NCI-H1930 (cell line): ENCODE measurements at places on chromosomes 5 and 9.

DNA sequence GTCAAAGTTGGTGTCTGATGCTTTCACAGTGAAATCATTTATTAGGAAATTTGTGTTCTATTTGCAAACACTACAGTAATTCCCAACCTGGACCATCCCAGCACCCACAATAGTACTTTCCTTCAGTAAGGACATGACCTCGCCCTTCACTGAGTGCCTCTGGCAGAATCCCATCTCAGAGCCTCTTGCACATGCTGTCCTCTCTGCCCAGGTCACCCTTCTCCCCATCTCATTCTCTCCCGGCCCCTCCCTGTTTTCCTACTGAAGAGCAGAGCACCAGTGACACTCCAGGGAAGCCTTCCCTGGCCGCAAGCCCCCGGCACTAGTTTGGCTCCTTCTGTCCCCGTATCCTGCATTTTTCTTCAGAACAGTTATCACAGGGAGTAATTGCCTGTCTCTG lies 220.4 kb downstream of the MAPKAP1 start:
- DNase-seq: no peak

DNA sequence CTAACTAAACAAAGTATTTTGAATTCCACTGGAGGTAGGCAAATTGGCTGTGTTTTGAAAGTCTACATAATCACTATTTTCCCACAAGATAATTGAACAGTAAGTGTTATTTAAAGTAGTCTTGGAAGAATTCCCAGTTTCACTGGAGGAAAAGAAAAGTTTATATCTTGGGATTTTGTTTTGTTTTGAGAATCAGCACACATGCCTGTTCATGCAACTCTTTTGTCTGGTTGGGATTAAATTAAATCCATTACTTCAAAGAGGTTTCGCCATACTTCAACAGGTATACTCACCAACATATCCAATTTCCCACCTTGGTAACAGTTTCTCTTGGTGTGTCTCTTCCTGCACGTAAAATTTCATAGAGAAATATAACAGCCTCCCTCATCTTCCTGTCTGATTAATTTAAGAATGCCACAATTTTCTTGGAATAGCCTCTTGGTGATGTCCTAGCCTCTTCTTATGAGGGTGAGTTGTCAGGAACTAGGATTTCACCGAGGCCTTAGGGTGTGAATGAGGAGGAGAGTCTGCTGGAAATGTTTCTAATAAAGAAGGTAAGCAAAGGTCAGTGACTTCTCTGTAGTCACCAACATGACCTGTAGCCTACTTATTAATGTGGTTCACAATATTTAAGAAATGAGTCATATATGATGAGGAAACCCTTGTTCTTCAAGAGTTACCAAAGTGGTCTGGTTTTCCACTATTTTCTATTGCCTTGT lies 48.1 kb downstream of the ITGA2 start:
- DNase-seq: no peak

DNA sequence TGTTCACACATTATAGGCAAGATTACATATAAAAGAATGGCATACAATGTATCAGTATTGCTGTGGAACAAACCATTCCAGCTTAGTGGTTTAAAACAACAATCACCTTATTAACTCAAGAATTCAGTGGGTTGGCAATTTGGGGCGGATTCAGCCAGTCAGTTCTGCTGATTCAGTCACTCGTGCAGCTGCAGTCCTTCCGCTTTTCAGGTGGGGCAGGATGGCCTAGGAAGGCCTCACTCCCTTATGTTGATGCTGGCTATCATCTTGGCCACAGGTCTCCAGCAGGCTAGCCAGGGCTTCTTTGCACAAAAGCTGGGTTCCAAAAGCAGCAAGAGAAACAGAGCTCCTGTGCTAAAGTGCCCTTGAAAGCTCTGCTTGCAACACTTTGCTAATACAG lies 150.6 kb downstream of the MCTP1 start:
- no peak for DNase-seq

- DNase-seq: no peak
Measured at GRCh38 chr9:33011831-33012230, 10.4 kb upstream of the APTX start.

- DNase-seq: no peak
Measured at GRCh38 chr5:135952683-135953082, 2.1 kb downstream of the LECT2 start.

GRCh38 chr5:61023131-61023530 lies 78.1 kb downstream of the NDUFAF2 start:
- DNase-seq: no peak

DNA sequence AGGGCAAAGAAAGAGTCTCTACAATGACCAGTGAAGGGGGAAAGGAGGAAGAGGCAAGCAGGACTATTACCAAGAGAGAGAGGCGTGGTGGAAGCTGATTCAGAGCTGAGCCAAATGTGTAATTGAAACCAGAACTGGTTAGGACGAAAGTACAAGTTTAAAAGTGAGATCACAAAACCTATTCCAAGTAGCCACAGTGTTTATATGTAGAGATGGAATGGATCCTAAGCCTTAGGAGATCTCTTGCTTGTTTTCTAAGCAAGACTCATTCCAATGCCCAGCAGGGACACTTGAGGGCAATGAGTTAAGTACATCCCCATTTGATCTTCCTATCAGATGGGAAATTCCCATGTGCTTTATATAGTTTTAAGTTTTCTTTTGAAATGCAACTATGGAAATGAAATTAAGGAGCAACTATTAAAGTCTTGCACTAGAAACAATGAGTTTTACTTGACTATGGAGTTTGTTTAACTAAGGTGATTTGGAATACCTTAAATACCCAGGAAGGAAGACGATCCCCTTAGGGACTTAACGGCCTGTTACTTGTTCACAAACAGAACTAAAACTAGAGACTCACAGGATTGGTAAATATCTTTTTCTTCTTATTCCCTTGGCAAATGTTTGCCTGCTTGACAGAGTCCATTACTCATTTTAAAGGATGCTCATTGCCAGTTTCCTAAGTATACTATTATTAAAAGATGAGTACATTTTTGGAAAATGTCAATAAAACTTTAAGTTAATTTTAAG lies 51.1 kb upstream of the SNX2 start:
- DNase-seq: no peak

DNA sequence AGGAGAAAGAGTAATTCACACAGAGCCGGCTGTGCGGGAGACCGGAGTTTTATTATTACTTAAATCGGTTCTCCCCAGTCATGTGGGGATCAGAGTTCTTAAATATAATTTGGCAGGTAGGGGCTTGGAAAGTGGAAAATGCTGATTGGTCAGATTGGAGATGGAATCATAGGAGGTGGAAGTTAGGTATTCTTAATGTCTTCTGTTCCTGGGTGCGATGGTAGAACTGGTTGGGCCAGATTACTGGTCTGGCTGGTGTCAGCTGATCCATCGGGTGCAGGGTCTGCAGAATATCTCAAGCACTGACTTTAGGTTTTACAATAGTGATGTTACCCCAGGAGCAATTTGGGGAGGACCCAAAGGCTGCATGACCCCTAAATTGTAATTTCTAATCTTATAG lies 4.6 kb upstream of the CERCAM start:
- DNase-seq: no peak

DNA sequence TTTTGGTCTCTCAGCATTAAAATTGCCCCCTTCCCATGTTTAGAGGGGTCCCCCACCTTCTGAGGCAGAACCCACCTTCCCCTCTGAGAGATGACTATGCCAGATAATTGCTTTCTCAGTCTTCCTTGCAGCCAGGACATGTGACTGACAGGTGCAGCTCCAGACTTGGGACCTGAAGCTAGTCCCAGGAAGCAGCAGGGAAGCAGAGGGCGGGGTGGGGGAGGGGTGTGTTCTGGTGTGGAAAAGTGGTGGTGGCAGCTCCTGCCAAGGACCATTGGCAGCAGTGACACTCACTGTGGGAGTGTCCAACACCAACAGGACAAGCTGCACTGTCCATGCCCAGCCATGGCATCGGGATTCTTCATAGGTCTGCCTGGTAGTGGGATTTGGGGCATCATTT lies 2.3 kb downstream of the EIF4E1B start:
- DNase-seq: no peak

GRCh38 chr5:113293975-113294310 lies 140.8 kb downstream of the TSSK1B start:
- DNase-seq: no peak

DNA sequence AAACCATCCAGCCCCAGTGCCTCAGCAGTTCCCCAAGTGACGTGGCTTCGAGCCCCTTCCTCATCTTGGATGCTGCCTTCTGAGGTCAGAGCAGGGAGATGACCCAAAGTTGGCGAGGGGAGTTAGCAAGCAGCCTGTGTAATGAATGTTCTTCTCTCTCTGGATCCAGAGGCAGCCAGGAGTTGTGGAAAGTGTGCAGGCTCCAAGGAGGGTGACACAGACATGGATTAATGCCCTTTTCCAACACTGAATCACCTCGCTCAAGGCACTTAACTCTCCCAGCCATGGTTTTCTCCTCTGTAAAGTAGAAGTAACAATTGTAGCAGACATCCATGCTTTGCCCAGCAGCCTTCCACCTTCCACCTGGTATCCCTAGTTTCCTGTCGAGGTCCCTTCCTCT lies 64.6 kb upstream of the HAND1 start:
- no peak for DNase-seq

- DNase-seq: no peak
Measured at GRCh38 chr9:70049236-70049635, 5.6 kb downstream of the MAMDC2 start.

DNA sequence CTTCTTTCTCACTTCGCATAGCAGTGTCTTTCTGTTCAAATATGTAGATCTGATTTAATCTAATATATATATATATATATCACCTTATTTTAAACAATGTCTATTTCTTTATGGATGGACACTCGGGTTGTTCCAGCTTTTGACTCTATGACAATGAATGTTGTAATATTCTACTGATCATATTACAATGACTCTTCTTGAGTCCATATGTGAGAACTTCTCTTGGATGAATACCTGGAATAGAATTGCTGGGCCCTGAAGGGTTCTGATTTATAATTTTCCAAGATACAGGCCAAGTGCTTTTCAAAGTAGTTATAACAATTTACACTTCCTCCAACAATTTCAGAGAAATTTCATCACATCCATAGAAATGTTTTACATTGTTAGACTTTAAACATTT lies 28.8 kb downstream of the NTRK2 start:
- DNase-seq: no peak

GRCh38 chr9:134709512-134710270 lies 68.1 kb downstream of the COL5A1 start:
- DNase-seq: no peak

DNA sequence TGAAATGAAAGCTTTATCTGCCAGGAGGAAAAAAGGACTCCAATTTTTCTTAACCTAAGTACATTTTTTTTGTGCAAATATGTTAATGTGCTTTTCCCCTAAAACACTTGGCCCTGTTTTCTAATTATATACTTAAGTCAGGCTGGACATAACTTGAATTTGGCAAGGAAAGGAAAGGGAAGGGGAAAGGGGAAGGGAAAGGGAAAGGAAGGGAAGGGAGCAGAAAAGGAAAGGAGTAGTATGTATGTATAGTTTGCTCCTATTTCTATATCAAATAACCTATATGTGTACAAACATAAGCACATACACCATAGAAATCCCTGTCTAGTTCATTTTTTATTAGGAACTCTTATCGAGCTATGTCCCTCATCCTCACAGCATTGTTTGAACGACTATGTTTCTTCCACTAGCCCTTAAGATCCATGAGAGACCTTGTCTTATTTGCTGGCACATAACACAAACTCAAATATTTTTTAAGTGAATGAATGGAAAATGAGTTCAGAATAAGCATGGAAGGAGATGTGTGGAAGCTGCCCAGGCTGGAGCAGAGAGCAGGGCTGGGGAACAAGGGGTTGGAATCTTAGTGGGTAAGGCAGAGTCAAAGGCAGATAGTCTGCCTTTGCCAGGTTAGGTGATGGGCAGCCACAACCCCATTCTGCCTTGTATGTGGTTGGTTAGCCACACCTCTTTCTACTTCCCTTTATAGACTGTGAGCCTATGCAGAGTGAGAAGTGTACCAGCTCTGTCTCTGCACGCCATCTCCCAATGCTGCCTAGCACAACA lies 70.0 kb downstream of the KLHL3 start:
- no peak for DNase-seq

DNA sequence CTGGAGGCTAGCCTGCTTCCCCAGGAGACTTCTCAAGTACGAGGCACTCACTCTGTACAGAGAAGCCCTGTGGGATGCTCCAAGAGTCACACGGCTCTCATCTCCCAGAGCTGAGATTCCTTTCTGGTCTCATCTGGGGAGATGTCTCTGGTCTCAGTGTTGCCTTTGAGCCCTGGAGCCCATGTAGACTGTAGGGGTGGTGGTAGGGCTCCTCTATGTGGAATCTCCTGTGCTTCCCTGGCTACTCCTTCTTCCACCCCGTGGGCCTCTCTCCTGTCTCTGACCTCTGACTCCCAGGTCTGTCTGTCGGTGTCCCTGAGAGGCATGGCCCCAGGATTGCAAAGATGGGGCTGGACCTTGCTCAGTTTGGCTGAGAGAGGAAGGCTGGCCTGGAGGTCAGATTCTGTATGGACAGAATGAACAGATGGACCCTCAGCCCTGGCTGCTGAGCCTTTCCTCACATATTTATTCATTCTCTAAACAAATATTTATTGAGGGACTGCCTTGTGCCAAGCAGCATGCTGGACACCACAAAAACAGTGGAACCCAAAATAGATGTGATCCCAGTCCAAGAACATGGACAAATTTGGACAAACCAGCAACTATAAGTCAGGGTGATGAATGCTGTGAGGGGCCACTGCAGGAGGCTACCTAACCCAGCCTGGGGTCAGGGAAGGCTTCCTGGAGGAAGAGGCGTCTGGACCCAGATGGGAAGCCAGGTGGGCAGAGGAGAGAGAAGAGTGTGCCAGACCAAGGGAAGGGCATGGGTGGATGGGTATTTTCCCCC lies 2.6 kb downstream of the CCL19 start:
- DNase-seq: no peak

DNA sequence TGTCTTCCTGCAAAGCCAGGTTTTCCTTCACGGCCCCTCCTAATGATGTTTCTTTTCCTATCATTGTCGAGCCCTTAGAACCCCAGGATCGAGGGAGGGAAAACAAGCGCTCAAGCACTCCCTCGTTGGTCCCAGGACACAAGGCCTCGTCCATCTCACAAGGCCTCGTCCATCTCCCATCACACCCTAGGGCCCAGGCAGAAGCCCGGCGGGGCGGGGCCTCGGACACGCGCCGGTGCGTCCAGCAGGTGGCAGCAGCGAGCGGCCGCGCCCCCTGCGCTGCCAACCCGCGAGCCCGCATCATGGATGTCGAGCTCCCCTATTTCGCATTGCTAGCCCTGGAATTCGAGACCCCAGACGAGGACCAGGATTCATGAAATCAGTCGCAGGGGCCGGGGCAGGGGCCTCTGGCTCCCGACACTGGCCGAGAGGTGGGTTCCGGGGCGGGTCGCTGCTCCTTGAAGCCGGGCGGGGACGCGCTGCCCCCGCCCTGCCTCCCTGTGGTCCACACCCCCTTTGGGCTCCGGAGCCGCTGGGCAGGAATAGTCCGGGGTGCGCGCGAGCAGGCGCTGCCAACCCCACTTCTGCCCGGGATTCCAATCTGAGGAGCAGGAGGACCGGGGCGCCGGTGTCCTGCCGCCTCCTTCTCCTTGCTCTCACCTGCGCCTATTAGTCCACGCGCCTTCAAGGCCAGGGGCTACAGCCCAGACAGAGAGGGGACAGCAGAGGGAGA lies at the start of gene ABLIM3:
ABLIM3 (plus strand) TSS at position 270 of the 733 bp plus-strand sequence. CDS start 603 bp downstream, outside the sequence.
- DNase-seq: peak; percentile 16
